Upper lobe of left lung (tissue), 6 donors: ENCODE measurements at places on chromosomes 16 and 17. TPM values are rescaled to one million over a fixed set of nuclear protein-coding genes. Genes with fewer than 3 reads are reported as not detected.

DNA sequence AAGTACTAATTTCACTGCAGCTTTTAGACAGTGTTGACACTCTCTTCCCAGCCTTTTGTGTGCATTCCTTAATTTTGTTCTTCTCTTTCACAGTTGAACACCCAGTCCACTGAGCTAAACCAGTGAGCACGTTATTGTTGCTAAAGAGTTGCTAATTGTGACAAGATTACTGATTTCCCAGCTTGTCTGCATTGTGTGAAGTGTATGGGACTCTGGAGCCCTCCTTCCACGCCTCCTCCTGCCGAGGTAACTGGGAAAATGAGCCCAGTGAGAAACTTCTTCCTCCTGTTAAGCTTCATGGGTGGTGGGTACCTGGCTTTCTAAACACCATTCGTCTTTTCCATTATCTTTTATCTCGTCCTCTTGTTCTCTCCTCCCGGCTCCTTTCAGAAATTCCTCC is 29.8 kb upstream of the DNAH17 start:
- DNase-seq = no peak

DNA sequence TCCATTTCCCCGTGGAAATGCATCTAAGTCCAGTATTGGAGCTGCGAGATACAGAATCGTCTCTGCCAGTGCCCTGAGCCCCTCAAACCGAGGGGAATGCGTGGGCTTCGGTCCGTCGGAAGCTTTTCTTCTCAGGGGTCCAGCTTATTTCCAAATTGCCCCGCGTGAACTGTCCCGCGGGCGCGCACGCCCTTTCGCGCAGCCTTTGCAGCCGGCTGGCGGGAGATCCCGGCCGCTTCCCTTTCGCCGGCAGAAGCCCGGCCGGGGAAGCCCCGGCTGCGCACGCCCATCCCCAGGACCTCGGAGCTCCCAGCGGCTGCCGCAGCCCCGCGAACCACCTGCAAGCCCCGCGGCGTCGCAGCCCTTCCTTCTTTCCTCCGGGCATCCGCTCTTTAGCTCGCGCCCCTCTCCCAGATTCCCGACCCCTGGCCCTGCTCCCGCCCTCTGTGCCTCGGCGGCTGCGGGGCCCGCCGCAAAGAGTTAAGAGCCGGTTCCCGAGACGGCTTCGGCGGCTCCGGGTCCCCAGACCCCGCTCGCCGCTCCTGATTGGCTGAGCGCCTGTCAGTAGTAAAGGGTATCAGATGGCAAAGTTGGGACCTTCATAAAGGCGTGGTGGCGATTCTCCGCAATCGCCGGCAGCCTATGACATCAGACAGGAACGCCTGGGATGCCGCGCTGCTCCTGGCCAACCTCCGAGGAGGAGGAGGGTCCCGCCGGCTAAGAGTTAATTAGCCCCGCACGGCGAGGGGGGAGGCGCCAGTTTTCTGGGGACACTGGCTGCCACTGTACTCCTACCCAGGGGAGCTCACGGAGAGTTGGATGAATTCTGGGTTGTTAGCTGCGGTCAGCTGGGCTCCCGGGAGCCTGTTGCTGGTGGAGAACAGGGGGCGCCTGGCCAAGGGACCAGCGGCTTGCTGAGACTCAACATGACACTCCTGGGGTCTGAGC is at the start of gene MYOCD:
Gene MYOCD (plus strand): TSS at position 628 of the 948 bp plus-strand sequence. CDS start 299 bp downstream, at position 927.
- no peak for DNase-seq

DNA sequence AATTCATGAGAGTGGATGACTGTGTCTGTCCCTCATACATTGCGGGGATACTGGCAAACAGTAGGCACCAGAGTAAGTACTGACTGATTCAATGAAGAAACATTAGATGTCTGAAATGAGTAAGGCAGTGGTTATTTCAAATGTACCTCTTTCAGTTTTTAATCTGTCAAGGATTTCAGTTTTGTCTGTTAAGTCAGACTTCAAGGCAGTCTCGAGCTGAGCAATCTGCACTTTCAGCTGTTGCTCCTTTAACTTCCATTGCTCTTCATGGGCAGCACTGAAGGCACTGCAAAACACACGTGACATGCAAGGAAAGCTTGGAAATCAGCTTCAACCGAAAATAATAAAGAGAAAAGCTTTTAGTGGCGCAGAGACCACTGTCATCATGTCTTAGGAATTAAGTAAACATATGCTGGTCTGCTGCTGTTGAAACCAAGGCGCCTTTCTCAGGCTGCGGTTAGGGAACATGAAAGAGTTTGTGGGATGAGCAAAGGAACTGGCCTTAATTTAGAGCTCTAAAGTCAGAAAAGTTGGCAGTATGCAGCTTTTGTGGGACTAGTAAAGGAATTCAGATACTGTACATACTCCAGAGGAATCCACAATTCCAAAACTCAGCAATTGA is 38.8 kb downstream of the RPGRIP1L start:
- DNase-seq = no peak

DNA sequence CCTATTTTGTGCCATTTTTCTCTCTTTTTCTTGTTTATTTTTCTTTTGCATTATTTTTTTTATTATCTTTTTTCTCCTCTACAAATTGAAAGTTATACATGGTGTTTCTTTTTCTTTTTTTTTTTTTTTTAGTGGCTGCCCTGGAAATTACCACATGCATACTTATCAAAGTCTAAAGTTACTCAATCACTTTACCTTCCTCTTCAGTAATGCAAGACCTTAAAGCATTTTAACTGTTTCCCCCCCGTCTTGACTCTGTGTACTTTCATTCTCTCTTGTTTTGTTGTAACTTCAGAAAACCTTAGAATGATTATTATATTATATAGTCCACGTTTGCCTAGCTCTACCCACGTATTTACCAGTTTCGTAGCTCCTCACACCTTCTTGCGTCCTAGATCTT is 33.3 kb upstream of the SMPD3 start:
- DNase-seq = no peak

DNA sequence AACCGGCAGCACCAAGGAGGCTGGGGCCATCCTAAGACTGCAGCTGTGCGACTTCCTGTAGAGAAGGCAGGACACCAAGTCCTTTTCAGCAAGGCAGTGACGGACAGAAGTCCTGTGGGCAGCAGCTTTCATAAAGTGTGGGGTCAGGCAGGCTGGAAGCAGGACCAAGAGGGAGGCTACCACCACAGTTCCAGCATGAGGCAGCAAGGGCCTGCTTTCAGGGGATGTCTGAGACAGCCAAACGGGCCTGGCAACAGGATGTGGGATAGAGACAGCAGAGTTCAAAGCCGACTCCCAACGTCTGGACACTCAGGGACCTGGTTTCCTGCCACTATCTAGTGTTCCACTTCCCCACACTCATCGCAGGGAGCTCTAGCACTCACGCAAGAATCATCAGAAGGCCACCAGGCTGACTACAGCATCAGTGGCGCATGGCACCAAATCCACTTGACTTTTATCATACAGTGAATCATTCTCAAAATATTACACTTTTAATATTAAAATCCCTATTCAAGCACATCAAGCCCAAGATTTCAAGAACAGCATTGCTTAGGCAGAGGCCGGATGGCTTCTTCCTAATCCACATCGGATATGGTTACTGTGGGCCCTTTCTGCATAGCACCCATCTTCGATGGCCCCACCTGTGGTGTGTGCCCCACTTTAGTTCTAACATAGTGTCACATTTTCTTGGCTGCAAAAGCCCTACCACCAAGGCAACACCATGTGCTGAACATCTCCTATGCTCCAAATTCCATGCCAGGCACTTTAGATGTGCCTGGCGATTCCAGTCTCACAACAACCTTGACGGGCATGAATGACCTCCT is 5.2 kb downstream of the USP7 start:
- no peak for DNase-seq

DNA sequence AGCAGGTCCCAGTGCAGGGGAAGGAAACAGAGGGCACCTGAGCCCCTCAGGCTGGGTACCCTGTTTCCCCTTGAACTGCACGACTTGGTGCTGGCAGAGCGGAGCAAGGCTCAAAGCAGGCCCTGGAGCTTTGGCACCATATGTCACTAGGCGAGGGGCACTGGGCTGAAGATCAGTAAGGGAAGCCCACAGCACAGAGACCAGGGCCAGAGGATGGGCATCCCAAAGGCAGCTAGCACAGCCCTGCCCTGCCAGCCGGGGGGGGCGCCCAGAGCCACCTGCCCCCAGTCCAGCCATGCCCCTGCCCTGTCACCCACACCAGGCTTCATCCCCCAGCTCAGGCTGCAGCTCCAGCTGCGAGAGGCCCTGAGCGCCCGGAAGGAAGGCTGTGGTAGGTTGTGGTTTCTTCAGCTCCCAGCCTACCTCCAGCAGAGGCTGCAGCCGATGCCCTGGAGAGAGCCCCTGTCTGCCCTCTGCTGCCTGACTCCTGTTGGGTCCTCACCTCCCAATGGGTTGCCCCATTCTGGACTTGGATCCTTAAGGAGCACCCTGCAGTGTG is 10.9 kb downstream of the NHERF1 start:
- DNase-seq = peak; percentile 79

DNA sequence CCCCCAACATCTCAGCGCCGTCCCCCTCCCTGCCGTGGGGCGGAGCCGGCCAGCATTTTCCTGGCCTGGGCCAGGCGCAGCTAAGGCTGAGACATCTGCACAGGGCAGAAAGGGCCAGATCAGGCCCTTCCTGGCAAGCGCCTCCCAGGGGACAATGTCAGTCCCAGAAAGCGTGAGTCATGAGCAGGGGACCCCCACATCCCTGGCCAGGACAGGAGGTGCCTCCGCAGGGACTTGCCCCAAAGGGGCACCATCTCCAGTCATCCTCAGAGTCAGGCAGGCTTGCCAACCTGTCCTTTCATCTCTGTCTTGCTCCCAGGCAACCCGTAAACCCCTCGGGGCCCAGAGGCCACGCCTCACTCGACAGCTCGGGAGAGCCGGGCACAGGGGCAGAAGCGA is 43.2 kb downstream of the SOCS1 start:
- DNase-seq = no peak

The SLC12A3 gene
- total RNA-seq = 0.61 TPM

The HBA1 gene
- 74.0 TPM for total RNA-seq

The GNGT2 gene
- 10.9 TPM for total RNA-seq

The OTOP2 gene
- not detected for total RNA-seq

The MC1R gene
- total RNA-seq = 4.9 TPM

The ARL5C gene
- 0.39 TPM for total RNA-seq

The TBC1D26 gene
- not detected for total RNA-seq

The C16orf96 gene
- total RNA-seq = 1.0 TPM
